AG10803 (cell line): ENCODE measurements at places on chromosomes 4 and X.
A peak's percentile ranks its signal among the peaks of the same experiment; 100 is the strongest.

DNA sequence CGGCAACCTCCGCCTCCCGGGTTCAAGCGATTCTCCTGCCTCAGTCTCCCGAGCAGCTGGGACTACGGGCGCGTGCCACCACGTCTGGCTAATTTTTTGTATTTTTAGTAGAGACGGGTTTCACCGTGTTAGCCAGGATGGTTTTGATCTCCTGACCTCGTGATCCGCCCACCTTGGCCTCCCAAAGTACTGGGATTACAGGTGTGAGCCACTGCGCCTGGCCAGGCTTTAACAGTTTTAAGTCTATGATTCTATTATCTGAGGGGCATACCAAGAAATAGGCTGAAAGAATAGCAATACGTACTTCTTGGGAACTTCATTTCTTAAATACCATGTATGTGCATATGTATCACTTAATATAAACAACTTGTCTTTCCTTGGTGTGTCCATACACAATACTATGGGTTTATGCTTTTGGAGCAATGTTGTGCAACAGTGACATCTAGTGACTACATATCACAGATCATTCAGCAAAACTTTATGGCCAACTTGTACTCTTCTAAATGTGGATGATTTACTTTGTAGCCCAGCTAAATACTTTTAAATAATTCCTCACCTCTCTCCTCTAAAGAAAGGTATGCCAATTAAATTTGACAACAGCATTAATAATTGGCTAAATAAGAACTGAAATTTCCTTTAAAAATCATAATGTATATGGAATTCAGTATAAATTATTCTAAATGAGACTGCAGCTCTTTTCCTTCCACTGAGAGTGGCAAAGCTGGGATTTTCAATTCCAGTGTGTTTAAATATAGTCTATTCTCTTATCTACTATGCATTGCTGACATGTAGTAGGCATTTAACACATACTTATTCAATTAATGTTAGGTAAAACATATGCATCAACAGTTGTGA is 10.4 kb downstream of the SLC9B1 start:
- DNase-seq, result peak; percentile 65

- no peak for DNase-seq
Measured at GRCh38 chr4:140122891-140123290, 31.1 kb downstream of the MAML3 start.

DNA sequence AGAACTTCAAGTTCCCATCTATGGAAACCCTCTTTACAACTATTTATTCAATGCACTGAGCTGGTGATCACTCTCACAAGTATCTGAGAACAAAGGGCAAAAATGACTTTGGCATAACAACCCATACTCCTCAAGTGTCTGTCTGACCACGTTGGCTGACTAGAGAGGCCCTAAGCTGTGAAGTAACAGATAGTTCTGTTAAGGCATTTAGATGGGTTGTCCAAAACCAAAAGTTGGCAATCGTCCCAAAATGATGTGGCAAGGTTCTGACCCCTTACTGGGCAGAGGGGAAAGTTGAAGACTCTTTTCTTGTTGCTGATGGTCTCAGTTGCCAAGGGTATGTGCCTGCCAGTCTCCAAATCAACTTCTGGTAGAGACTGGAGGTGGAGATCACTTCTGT is 524.8 kb downstream of the PPARGC1A start:
- DNase-seq, result no peak

DNA sequence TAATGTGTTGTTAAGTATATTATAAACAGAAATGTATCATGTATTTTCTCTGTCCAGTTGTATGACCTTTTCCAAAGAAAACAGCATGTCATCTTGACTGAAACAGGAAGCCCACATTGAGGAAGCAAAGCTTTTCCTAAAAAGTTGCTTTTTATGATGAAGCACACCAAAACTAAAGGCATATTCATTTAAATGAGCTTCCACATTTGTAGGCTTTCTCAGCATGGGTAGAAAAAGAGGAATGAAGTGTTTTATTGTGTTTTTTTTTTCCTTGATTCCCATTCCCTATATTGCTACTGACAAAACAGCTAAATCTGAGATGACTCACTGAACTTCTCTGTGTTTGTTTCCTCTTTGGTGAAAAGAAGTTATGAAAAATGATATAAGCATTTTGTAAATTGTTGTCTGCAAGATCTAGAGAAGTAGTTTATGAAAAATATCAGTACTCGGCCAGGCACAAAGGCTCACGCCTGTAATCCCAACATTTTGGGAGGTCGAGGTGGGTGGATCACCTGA is 32.5 kb upstream of the FRAS1 start:
- no peak for DNase-seq

- DNase-seq, result no peak
Measured at GRCh38 chrX:112888916-112889315, 48.3 kb upstream of the AMOT start.

GRCh38 chrX:85375333-85375738 is 4.1 kb downstream of the POF1B start:
- no peak for DNase-seq

DNA sequence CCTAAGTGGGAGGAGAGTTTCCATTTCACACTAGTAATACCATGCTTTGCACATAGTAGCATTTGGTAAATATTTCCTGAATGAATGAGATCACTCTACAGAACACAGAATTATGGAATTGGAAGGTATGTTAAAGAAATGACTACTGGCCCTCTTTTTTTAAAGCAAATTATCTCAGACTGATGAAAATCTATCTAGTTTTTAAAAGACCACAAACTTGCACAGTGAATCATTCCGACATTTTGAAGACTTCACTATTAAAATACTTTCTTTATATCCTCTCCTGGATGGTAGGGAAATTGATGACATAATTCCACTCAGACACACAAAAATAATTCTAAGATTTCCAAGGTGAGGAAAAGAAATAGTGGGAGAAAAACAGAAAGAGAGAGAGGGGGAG is 68.4 kb upstream of the ETNPPL start:
- DNase-seq, result no peak

DNA sequence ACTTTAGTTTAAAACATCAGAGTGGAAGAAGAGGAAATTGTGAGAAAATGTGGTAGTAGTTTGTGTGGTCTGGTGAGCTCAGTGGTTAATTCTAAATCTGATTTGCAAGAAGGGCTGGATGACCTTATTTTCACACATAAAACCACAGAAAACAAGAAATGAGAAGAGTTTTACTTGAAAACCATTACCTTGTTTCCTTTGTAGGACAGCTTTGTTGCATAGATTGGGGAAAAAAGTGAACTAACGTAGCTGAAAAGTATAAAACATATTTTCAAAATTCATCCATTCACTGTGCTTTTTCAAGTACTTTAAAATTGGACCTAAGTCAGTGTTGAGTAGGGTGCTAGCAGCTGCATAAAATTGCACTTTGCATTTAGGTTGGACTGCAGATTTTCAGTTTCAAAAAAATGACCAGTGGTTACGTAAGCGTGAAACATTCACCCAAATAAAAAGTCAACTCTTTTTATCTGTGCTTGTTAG is 211.3 kb downstream of the ARHGAP10 start:
- no peak for DNase-seq

- DNase-seq, result peak; percentile 41
Measured at GRCh38 chr4:77922158-77923094, 59.8 kb downstream of the MRPL1 start.

DNA sequence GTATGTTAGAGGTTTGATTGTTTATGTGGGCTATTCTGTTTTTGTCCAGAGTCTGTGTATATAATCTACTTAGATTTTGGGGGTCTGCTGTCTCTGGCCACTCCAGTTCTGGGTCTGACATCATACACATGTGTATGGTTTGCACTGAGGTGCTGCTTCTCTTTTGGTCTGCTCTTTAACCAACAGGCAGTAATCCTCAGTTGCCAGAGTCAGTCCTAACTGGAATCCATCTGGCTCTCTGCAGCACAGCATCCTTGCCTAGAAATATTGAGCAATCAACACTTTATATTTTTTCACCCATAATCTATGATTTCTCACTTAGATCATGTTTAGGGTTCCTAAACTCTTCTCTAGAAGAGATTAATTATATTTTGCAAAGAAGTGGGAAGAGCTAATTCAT is 98.3 kb upstream of the SFRP2 start:
- DNase-seq, result peak; percentile 15
